ENCODE measurements at places on chromosomes 7 and 10.

GRCh38 chr7:137097111-137097510 lies 228.7 kb downstream of the CHRM2 start:
- no peak for DNase-seq

DNA sequence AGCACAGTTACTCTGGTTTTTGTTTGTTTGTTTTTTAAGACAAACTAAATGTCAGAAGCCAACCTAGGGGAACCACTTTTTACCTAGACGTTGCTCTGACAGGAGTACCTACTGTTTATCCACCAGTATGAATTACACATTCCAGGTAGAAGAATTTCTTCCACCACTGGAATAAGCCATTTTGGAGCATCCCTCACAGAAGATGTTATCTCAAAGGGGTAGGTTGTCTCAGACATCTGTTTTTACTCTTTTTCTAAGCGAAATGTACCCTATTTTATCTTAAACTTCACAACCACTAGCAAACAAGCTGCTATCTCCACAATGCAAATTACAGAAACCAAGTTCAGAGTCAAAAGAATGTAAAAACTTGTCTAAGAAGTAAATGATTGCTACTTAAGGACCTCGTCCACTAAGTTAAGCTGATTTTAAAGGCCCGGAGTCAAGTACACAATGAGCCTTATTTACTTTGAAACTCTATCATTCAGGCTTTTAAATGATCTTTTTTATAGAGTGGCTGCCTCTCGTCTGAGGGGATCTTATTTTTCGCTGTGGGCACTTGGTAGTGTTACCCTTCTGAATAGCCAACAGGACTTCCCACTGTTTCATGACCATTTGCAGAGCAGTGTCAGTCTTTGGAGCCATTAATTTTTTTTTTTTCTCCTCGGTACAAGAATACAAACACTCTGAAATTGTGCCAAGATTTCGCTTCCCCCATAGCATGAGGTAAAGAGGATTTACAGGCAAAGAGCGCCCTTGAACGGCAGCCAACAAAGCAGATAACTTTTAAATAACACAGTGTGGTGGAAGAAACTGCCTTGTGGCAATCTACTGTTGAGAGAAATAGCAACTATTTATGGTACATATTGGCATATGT lies 15.7 kb upstream of the ARMC3 start:
- DNase-seq: no peak

DNA sequence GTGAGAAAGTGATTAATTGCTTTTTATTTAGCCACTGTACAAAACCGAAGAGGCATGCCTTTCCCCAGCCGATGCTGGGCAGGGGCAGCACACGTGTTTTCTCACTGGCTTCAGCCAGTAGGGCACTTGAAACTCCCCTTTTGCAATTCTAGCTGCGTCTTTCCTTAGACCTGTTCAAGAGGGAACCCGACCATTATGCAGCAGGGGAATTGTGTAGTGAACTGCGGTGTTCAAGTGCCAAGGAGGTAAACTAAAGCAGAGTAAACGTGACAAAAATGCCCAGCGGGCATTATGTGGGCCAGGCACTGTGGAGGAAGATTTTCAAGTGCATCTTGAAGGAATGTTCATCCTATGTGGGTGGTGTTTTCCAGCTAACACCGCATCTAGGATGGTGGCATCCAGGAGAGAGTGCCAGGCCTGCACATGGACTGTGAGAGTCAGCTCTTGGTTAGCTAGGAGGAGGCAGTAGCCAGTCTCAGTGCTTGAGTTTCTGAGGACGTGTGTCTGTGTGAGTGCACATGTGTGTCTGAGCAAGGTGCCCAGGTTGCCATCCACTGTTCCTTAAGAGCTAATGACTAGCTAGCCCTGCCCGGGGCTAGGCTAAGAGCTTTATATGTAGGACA lies 3.3 kb downstream of the WIPF3 start:
- no peak for DNase-seq

DNA sequence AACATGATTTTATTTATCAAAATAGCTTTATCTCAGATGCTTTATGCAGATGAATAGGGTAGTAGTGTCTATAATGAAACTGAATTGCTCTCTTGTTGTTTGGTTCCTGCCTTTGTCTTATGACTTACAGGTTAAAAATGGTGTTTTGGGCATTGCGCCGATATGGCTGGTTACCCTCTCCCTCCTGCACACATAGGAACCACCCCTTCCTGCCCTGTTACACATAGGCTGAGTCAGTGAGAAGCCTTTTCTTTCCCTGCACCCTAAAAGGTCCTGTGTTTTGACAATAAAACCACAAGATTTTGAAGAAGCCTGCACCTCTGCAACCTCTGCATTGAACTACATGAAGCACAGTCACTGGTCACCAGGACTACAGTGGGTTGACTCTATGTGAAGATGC lies 655.8 kb upstream of the ANKRD30A start:
- no peak for DNase-seq

DNA sequence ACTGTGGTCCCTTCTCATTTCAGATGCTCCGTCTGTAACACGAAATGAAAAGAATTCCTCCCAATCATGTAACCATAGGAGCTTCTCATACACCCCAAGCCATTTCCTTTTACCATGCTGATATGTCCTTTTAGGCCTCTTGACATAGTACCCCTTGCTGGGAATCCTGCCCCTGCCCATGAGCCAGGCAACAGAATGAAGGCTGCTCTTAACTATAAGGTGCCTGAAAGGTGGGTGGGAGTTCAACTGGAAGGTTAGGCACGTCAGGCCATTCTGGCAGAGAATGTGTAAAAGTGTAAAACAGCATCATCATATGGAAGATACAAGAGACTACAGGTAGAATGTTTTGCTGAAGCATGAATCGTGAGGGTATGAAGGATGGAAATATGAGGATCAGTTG lies 22.5 kb downstream of the IL2RA start:
- no peak for DNase-seq

GRCh38 chr10:89857431-89858042 lies 156.1 kb downstream of the KIF20B start:
- DNase-seq: no peak

DNA sequence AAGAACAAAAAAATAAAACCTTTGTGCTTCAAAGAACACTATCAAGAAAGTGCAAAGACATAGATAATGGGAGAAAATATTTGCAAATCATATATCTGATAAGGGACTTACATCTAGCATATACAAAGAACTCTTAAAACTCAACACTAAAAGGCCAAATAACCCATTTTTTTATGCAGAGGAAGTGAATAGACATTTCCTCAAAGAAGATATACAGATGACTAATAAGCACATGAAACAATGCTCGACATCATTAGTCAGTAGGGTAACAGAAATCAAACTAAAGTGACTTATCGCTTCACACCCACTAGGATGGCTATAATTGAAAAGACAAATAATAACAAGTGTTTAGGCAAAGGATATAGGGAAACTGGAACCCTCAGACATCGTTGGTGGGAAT lies 78.0 kb downstream of the MALSU1 start:
- no peak for DNase-seq

GRCh38 chr10:120514035-120514620 lies 57.1 kb downstream of the PLPP4 start:
- no peak for DNase-seq

DNA sequence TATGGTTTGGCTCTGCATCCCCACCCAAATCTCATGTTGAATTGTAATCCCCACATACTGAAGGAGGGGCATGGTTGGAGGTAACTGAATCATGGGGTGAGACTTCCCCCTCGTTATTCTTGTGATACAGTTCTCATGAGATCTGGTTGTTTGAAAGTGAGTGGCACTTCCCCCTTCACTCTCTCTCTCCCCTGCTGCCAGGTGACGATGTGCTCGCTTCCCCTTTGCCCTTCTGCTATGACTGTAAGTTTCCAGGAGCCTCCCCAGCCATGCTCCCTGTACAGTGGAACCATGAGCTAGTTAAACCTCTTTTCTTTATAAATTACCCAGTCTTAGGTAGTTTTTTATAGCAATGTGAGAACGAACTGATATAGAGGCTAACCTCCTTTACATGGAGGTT lies 16.6 kb downstream of the PLPP4 start:
- no peak for DNase-seq

All from CD4-positive, alpha-beta T cell treated with Interleukin-10 for 1 hour (primary cell).